ENCODE measurements at places on chromosomes 3 and 15. TPM values are rescaled to one million over a fixed set of nuclear protein-coding genes. Genes with fewer than 3 reads are reported as not detected.
A peak's percentile ranks its signal among the peaks of the same experiment; 100 is the strongest.

The KBTBD8 gene
- total RNA-seq, result 6.9 TPM

The COL6A6 gene
- 0.40 TPM for total RNA-seq

The GOLGA8G gene
- not detected for total RNA-seq

The C2CD4A gene
- not detected for total RNA-seq

The RSRC1 gene
- 52.1 TPM for total RNA-seq

The NUP210 gene
- total RNA-seq, result 43.0 TPM

The TTBK2 gene
- 15.5 TPM for total RNA-seq

The PROK2 gene
- not detected for total RNA-seq

The GOLGA8R gene
- 0.31 TPM for total RNA-seq

The CASR gene
- total RNA-seq, result not detected

The WDR72 gene
- total RNA-seq, result 13.0 TPM

GRCh38 chr15:100275641-100276040 is 66.1 kb downstream of the ADAMTS17 start:
- no peak overlapping the region for H3K4me3 ChIP-seq
- H3K27me3 ChIP-seq, result no peaks in the 10 kb centered on the region
- no peak overlapping the region for H3K27ac ChIP-seq
- H3K36me3 ChIP-seq, result no peaks in the 10 kb centered on the region

GRCh38 chr15:64355348-64355943 is 527 bp downstream of the CSNK1G1 start:
- H3K27me3 ChIP-seq, result no peaks in the 10 kb centered on the region
- H3K27ac ChIP-seq, result peak overlapping the region; percentile 81
- H3K4me3 ChIP-seq, result peak overlapping the region; percentile 86

- H3K4me1 ChIP-seq, result no peaks in the 10 kb centered on the region
- peak; percentile 56 for DNase-seq
- no peak overlapping the region for H3K4me3 ChIP-seq
- H3K27ac ChIP-seq, result no peak overlapping the region
Observed at GRCh38 chr15:63752075-63752684, 81.6 kb downstream of the HERC1 start.

GRCh38 chr3:25097023-25097422 is 331.0 kb upstream of the RARB start:
- H3K4me3 ChIP-seq, result no peak overlapping the region
- no peak overlapping the region for H3K27ac ChIP-seq
- peaks cover 6% of the 10 kb centered on the region for H3K4me1 ChIP-seq

GRCh38 chr3:5796541-5796940 is 609.0 kb downstream of the EDEM1 start:
- no peaks in the 10 kb centered on the region for H3K27me3 ChIP-seq
- no peak overlapping the region for H3K27ac ChIP-seq
- H3K4me3 ChIP-seq, result no peak overlapping the region
- no peaks in the 10 kb centered on the region for H3K36me3 ChIP-seq

GRCh38 chr3:195822131-195822696 is 10.5 kb upstream of the MUC4 start:
- DNase-seq, result no peak
- H3K4me1 ChIP-seq, result no peaks in the 10 kb centered on the region
- H3K36me3 ChIP-seq, result no peaks in the 10 kb centered on the region
- H3K27me3 ChIP-seq, result no peaks in the 10 kb centered on the region

GRCh38 chr15:97680606-97681220 is 279.8 kb upstream of the ARRDC4 start:
- H3K36me3 ChIP-seq, result no peaks in the 10 kb centered on the region
- H3K4me1 ChIP-seq, result no peaks in the 10 kb centered on the region
- H3K27me3 ChIP-seq, result no peaks in the 10 kb centered on the region
- no peak for DNase-seq
- no peak overlapping the region for H3K27ac ChIP-seq

- H3K27ac ChIP-seq, result no peak overlapping the region
- peaks cover 3% of the 10 kb centered on the region for H3K4me1 ChIP-seq
- no peaks in the 10 kb centered on the region for H3K36me3 ChIP-seq
- H3K27me3 ChIP-seq, result no peaks in the 10 kb centered on the region
Observed at GRCh38 chr3:189947948-189948723, 172.6 kb downstream of the P3H2 start.

- H3K27me3 ChIP-seq, result no peaks in the 10 kb centered on the region
- DNase-seq, result no peak
- H3K4me1 ChIP-seq, result no peaks in the 10 kb centered on the region
- no peaks in the 10 kb centered on the region for H3K36me3 ChIP-seq
- no peak overlapping the region for H3K27ac ChIP-seq
- H3K4me3 ChIP-seq, result no peak overlapping the region
Observed at GRCh38 chr3:66259566-66260255, 38.9 kb downstream of the SLC25A26 start.

DNA sequence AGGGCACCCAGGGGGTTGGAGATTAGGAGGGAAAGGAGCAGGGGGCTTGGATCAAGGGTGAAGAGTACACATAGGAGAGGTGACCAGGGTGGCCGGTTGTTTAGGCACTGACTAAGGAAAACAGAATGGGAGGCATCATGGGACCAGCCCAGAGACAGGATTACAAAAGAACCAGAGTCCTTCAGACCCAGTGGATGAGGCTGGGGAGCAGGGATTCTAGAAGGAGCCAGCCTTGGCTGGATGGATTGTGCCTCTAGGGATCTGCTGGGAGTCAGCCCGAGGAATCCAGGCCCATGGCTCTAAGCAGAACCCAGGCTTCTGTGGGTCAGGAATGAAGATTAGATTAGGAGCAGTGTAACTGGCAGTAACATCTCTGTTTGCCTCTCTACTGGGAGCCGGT is 98.6 kb downstream of the ARNT2 start:
- no peak overlapping the region for H3K27ac ChIP-seq
- H3K36me3 ChIP-seq, result no peaks in the 10 kb centered on the region
- H3K27me3 ChIP-seq, result no peaks in the 10 kb centered on the region
- H3K4me1 ChIP-seq, result peaks cover 10% of the 10 kb centered on the region

DNA sequence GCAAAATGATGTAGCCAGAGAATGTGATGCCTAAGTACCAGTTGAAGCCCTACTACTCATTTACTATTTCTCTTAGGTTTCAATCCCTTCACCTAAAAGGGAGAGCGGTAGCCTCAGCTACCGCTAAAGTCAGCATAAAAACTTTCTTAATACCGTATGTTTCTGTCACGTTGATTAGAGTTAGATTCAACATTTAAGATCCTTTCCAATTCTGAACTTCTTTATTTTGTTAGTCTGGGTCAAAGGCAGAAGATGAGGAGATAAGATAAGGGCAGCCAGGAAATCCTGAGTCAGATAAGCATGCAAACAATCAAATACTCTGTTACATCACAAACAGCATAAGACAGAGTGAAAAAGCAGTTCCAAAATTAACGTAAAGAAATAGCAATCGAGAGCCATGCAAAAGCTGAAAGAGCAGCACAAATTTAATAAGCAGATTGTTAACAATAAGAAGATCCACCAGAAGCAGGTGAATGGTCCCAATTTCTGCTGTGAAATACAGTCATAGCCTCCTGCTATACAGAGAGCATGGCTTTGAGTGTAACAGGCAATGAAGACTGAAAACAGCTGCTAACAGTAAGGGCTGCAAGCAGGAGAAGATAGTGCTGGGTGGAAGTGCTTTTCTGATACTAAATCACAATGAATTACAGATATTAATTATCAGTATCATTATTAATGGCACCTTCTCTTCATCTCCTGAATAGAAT is 3.0 kb downstream of the TMEM207 start:
- no peaks in the 10 kb centered on the region for H3K27me3 ChIP-seq
- H3K4me1 ChIP-seq, result peaks cover 14% of the 10 kb centered on the region
- no peak for DNase-seq
- no peak overlapping the region for H3K27ac ChIP-seq

- H3K4me1 ChIP-seq, result no peaks in the 10 kb centered on the region
- no peak overlapping the region for H3K27ac ChIP-seq
- DNase-seq, result no peak
- H3K27me3 ChIP-seq, result no peaks in the 10 kb centered on the region
- no peaks in the 10 kb centered on the region for H3K36me3 ChIP-seq
Observed at GRCh38 chr15:23401627-23402026, 45.4 kb downstream of the GOLGA6L2 start.

DNA sequence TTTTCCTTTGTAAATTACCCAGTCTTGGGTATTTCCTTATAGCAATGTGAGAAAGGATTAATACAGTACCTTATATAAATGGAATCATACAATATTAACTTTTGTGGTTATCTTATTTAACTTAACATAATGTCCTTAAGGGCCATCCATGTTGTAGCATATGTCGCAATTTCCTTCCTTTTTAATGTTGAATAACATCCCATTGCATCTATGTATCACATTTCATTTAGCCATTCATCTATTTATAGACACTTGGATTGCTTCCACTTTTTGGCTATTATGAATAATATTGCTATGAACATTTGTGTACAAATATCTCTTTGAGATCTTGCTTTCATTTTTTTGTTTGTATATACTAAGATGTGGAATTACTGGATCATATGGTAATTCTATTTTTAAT is 342.2 kb downstream of the PDCD6IP start:
- H3K27ac ChIP-seq, result no peak overlapping the region
- H3K27me3 ChIP-seq, result no peaks in the 10 kb centered on the region
- H3K4me3 ChIP-seq, result no peak overlapping the region
- no peaks in the 10 kb centered on the region for H3K36me3 ChIP-seq

GRCh38 chr3:41029356-41029755 is 169.9 kb upstream of the CTNNB1 start:
- DNase-seq, result no peak
- H3K27ac ChIP-seq, result no peak overlapping the region
- H3K4me3 ChIP-seq, result no peak overlapping the region
- no peaks in the 10 kb centered on the region for H3K27me3 ChIP-seq

- H3K4me3 ChIP-seq, result no peak overlapping the region
- DNase-seq, result no peak
Observed at GRCh38 chr3:81735334-81735733, 26.1 kb downstream of the GBE1 start.

Data from endodermal cell (in vitro differentiated cells).